Progenitor cell of endocrine pancreas (in vitro differentiated cells): ENCODE measurements at places on chromosomes 4 and X. TPM values are rescaled to one million over a fixed set of nuclear protein-coding genes. Genes with fewer than 3 reads are reported as not detected.

GRCh38 chr4:112266823-112267222 is 18.9 kb downstream of the TIFA start:
- no peak for DNase-seq

- no peak for DNase-seq
These were observed 3.4 kb upstream of the GK start for GRCh38 chrX:30649859-30650258.

DNA sequence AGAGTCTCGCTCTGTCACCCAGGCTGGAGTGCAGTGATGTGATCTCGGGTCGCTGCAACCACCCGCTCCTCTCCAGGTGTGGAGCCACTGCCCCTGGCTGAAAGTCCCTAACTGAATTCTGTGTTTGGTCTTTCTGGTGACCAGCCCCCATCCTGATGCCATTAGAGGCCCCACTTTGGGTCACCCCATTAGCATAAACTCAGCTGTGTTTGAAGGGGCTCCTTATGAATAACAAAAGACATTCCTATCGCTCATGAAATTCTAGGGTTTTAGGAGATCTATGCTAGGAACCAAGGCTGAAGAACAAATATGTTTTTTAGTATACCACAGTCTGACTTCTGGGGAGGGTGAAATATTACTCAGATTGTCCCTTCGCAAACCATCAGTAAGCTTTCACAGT is 652.9 kb downstream of the ADGRL3 start:
- DNase-seq: no peak

GRCh38 chrX:13397878-13398818 is 78.3 kb upstream of the ATXN3L start:
- no peak for DNase-seq

GRCh38 chr4:158213466-158213865 is 3.2 kb downstream of the TMEM144 start:
- no peak for DNase-seq

DNA sequence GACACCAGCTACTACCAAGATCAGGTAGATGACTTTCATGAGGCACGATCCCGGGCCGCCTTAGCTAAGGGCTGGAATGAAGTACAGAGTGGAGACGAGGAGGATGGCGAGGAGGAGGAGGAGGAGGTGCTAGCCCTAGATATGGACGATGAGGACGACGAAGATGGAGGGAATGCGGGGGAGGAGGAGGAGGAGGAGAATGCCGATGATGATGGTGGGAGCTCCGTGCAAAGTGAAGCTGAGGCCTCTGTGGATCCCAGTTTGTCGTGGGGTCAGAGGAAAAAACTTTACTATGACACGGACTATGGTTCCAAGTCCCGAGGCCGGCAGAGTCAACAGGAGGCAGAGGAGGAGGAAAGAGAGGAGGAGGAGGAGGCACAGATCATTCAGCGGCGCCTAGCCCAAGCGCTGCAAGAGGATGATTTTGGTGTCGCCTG is 481 bp downstream of the UTP3 start:
- DNase-seq: no peak

DNA sequence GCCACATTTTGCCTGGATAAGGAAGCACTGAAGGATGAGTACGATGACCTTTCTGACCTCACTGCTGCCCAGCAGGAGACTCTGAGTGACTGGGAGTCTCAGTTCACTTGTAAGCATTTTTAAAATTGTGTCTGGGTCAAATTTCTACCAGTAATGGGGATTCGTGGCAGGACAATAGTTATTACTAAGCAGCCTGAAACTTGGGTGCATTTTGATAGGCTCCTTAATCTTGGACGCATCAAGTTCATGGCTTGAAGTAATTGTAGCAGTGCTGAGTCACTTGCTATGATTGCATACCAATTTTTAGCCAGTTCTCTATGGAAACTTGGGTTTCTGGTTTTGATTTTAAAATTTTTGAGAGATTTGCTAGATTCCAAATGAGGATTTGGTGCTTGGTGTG is 4.3 kb downstream of the PGRMC1 start:
- no peak for DNase-seq

DNA sequence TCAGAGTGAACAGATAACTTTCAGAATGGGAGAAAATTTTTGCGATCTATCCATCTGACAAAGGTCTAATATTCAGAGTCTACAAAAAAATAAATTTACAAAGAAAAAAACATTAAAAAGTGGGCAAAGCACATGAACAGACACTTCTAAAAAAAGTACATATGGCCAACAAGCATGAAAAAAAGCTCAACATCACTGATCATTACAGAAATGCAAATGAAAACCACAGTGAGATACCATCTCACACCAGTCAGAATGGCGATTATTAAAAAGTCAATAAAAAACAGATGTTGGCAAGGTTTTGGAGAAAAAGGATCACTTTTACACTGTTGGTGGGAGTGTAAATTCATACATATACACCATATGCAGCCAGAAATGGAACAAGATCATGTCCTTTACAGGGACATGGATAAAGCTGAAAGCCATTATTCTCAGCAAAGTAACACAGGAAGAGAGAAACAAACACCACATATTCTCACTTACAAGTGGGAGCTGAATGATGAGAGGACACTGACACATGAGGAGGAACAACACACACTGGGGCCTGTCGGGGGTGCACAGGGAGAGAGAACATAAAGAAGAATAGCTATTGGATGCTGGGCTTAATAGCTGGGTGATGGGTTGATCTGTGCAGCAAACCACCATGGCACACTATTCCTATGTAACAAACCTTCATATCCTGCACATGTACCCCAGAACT is 41.6 kb upstream of the ITM2A start:
- no peak for DNase-seq

HAUS3 gene
- total RNA-seq: 18.1 and 18.3 TPM in 2 replicates

GAGE1 gene
- not detected in 2 replicates for total RNA-seq

S100G gene
- not detected in 2 replicates for total RNA-seq

RGN gene
- 7.3 and 8.0 TPM in 2 replicates for total RNA-seq
